ENCODE measurements at places on chromosomes 3 and 15.

DNA sequence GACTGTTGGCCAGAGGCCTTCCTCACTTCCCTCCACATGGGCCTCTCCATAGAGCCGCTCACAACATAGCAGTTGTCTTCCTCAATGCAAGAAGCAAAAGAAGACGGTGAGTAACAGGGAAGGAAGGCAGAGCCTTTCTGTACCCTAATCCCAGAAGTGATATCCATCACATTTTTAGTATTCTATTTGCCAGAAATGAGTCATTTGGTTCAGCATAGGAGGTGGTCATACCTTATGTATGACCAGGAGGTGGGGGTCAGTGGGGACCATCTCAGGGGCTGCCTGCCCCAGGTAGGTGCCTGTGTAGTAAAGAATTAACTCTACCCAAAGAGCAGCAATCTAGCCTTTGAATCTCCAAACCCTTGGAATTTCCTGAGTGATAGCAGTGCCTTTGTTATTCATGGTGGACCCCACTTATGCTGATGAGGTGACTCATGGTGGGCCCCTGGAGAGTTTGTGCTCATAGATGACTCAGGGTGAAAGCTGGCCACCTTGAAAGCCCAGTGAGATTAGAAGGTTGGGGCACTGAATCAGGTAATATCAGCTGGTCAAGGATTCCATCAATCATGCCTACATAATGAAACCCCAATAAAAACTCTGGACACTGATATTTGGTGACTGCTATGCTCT lies 323.9 kb upstream of the IGF1R start:
- DNase-seq = no peak

GRCh38 chr3:165852711-165853110 lies 15.5 kb upstream of the BCHE start:
- DNase-seq = no peak

GRCh38 chr15:67331676-67332075 lies 77.1 kb downstream of the IQCH start:
- DNase-seq = no peak

DNA sequence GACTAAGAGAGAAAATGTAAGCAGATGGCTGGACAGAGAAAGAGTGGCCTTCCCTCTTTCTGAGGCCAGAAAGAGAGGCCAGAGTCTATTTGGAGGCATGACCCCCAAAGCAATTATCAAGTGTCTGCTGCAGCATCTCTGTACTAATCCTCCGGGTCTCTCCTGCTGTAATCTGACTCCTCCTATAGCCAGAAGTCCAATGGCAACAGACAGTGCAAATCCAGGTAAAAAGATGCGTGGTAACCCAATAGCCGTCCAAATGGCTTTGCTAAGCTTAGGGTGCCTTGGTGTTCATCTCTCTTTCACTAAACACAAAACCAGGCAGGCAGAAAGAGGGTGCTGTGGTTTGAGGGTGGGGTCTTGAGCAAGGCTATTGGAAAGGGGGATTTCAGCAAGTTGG lies 91.6 kb downstream of the ADCY5 start:
- no peak for DNase-seq

DNA sequence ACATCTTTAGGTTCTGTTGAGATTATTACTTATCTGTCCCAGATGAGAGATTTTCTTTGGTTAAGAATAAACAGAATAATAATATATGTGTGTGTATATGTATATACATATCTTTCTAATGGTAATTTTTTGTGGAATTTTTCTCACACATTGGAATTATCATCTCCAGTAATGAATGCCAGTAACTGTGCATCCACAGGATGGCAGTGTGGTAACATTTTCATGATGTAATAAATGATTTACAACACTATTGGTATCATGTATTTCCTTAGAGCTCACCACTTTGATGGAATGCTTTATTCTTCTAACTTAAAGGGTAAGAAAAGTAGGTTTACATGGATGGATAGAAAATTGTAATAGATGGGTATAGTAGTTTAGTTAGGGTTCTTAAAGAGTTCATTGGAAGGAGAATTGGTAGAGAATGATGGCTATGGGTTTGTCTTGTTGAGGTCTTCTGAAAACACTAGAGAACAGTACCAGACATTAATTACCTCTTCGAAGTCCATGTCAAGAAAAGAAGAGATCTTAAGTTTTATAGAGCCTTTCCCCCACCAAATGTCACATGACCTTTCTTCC lies 78.1 kb downstream of the STT3B start:
- no peak for DNase-seq

DNA sequence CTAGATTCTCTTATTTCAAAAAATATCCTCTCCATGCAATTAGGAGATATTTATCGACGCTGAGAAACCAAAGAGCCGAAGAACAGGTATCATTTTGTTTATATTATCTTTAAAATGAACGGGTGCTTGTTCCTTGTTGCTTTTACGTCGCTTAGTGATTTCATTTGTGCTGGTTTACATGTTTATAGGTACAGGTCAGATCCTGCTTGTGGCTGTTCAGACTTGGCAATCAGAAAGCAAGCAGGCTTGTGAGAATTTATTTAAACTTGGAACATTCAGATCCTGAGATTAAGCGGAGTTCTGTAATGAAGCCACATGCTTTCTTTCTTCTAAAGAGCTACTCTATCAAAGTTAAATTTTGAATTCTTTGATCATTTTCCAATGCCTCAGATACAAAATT lies 43.0 kb upstream of the ATP2C1 start:
- DNase-seq = no peak

- DNase-seq = no peak
Measured at GRCh38 chr3:117355566-117355965, 646.0 kb downstream of the TUSC7 start.

- no peak for DNase-seq
Measured at GRCh38 chr15:67927501-67928168, 87.8 kb upstream of the RNU6-1 start.

- DNase-seq = no peak
Measured at GRCh38 chr15:70238917-70239316, 141.2 kb upstream of the TLE3 start.

GRCh38 chr3:183158551-183159006 lies 4.0 kb downstream of the LAMP3 start:
- DNase-seq = no peak

DNA sequence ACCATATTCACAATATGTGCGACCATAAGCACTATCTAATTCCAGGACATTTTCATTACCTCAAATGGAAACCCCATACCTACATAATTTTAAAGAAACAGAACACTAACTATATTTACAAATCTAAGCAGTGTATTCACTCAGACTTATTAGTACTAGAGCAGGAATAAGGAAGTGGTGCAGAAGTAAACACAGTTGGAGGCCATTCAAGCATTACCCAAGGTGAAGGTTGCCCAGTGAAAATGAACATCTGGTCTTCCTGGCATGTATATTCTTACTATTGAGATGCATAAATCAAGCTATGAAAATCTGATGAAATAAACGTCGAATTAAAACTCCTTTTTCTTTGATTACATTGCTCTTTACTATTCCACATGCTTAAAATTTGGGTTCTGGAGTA lies 78.9 kb upstream of the TTC14 start:
- no peak for DNase-seq

DNA sequence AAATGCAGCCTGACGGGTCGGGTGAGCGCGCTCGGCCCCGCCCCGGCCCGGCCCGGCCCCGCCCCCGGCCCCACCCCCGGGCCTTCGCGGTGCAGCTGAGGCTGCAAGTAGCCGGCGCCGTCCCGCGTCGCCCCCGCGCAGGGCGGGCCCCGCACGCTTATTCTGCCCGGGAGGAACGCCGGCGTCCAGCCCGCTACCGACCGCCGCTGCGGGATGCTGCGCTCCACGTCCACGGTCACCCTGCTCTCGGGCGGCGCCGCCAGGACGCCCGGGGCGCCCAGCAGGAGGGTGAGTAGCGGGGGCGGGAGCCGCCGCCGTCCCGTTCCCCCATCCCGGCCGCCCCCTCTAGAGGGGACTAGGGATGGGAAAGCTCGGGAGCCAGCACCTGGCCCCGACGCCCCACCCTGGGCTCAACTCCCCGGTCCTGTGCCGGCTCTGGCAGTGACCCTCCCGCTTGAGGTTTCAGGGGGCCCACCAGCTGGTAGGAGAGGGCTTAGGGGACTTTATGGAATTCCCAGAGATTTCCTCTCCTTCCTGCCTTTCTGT lies at the start of gene MYZAP:
Gene MYZAP, plus strand, starts transcription at position 83 of the 546 bp plus-strand sequence. Its CDS starts 131 bp downstream, at position 214.
- peak; percentile 3 for DNase-seq

DNA sequence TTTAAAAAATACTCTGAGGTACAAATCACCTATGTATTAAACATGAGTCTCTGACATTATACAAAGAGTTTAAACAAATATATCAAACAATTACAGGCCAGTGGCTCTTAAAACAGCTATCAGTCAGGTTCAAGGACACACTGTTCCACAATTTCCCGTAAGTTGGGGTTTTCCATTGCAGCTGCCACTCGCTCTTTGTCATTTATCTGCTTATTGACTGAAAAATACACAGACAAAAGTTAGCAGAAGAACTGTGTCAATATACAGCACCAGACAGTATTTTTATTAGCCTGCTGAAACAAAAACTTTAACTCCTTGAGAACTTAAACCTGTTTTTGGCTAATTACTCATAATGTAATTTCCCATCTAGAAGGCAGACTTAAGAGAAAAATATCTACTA lies 20.8 kb downstream of the CIAO2A start:
- DNase-seq = no peak

GRCh38 chr3:152836269-152836668 lies 1.3 kb downstream of the P2RY1 start:
- no peak for DNase-seq

GRCh38 chr3:26422415-26422814 lies 200.2 kb upstream of the LRRC3B start:
- no peak for DNase-seq

DNA sequence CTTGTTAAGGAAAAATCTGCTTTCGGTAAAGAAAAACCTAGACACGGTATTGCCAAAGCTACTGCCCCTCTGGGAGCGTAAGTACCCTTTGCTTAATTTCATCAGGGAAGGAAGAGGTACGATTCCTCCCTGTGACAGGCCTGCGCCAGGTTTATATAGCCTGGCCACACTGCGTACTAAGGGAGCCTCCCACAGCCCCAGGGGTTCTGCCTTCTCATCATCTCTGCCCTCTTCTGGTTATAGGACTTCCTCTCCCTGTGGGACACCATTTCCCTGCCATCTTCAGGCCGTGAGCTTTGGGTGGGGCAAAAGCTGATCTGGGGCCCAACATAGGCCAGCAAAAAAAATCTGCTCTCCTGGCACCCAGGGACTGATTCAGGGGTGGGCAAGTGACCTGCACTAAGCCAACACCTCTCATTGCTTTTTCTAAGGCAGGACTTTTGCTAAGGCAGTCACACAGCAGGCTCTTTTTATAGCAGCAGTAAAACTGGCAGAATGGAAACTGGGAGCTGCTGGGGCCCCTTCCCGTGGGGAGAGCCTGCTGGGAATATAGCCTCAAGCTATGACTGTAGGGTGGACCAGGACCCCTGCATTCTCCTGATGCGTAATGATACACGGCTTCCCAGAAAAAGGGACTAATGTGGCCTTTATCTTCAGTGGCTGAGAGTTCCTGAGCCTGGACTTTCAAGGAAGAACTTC lies 76.2 kb downstream of the PRICKLE2 start:
- DNase-seq = no peak

GRCh38 chr3:31765871-31766270 lies 215.2 kb downstream of the OSBPL10 start:
- DNase-seq = no peak

GRCh38 chr15:68812069-68812468 lies 8.6 kb downstream of the ANP32A start:
- DNase-seq = no peak

GRCh38 chr15:98874773-98875172 lies 132.8 kb downstream of the PGPEP1L start:
- DNase-seq = no peak

DNA sequence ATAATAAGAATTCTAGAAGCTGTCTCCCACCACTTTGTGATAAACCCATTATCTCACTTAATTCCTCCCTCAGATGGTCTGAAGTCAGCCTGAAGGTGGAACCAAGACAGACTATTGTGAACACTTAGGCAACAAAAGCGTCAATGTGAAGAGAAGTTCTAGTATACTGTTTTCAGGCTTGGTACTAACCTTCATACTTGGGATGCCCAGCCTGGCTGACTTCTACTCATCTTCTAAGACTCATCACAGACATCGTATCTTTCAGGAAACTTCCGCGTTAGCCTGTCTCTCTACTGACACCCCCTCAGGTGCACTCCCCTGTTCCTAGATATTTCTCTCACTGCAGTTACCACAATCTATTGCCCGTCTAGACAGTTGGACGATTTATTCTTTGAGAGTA lies 201.2 kb downstream of the SATB1 start:
- no peak for DNase-seq

DNA sequence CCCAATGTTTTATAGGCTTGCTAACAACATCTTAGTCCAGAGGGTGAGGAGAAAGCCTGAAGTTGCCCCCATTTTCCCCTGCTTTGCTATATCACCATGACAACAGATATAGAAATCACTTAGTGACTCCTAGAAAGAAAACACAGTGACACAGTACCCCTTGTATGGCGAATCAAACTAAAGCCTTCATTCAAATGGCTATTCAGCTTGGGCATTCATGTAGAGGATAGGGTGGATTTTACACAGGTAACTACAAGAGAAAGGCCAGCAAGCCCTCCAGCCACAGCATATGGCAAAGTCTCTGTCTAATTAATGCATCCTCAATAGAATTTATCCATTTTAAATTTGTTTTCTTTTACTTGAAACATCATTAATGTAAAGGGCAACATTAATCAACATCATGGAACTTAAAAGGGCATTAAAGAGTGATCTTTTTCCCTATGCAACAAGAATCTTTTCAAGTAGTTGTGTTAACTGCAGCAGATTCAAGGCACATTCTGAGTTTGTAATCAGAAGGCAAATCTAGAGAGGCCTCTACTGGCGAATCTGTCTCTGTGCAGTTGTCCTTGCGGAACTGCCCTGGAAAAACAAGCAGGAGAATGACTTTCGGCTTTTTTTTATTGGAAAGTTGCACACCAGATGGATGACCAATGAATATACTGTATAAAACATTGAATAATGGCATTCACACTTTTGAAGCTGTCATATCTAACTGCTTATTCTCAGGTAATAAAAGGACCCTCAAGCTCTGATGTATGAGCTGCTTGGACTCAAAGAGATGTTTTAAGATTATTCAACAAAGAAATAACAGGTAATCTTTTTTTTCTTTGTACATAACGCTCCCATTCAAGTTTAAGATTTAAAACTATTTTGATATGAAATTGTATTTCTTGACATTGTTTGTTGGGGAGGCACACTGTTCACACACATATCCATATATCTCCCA lies 621.7 kb upstream of the AGTR1 start:
- DNase-seq = no peak

- DNase-seq = no peak
Measured at GRCh38 chr3:159941038-159942000, 47.3 kb upstream of the IL12A start.

DNA sequence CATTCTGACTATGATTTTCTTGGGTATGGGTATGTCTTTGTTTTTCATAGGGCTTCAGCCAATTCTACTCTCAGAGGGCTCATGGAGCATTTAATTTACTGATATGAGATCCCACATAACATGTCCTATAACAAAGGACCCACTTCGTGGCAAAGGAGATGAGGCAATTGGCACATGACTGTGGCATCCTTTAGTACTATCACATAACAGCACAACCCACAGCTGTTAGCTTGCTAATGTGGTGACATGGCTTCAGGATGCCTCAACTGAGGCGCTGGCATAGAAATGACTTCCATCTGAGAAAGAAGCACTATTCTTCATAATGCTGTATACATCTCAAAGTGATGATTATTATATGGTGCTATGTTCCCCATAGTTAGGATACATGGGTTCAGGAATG lies 48.1 kb upstream of the RFX7 start:
- no peak for DNase-seq

Data from effector CD4-positive, alpha-beta T cell (primary cell).